ENCODE measurements at places on chromosomes 1 and 21.

DNA sequence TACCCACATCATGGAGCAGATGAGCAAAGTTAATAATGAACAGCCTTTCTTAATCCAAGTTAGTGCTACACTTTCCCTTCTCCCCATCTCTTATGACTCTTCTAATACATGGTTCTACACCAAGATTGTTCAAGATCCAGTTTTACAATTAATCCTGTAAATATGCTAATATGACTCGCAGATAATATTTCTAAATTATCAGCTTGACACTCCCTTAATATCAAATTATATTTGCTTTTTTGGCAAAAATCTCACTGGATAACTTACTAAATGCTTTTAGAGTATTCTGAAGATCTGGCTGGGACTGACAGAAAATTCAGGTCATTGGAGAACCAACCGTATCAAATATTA is 24.4 kb upstream of the CR1L start:
- no peak for DNase-seq

- no peak for DNase-seq
Measured at GRCh38 chr1:193417945-193418744, 231.7 kb upstream of the B3GALT2 start.

DNA sequence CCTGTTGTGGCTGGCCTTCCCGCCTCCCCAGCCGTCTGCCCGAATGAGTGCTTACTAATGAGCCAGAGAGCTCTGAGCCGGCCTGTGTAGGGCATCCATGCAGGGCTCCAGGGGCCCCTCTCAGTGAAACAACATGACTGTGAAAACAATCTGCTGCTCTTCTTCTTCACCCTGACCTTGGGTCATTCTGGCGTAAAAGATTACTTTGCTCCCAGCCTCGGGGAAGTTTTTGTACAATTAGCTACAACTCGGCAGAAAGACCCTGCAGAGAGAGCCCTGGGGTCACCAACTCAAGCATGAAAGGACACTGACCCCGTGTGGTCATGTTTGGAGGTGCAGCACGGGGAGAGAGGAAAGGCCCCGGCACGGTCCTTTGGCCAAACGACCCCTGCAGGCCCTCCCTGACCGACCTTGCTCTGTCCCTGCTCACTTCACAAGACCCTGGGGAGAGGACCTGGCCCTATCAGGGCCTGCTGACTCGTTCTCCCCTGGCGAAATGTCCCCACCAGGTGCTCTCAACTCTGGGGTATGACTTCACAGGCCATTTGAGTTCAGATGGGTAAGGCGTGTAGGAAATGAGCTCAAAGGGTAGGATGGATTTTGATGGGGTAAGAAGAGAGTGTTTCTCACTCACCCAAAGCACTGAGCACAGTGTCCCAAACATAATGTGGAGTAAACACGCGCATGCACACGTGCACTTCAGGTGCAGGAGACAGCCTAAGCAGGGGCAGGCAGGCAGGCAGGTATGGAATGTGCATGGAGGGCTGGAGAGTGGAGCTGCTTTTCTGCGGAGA is 22.9 kb upstream of the FAM20B start:
- peak; percentile 82 for DNase-seq

GRCh38 chr1:7471836-7472235 is 299.3 kb upstream of the VAMP3 start:
- DNase-seq = no peak

GRCh38 chr1:92483610-92484471 is 2.9 kb downstream of the GFI1 start:
- DNase-seq = no peak

Data from iPS DF 6.9 (cell line).